Right cardiac atrium (tissue), 5 donors: ENCODE measurements at places on chromosomes 16 and 17. TPM values are rescaled to one million over a fixed set of nuclear protein-coding genes. Genes with fewer than 3 reads are reported as not detected.

DNA sequence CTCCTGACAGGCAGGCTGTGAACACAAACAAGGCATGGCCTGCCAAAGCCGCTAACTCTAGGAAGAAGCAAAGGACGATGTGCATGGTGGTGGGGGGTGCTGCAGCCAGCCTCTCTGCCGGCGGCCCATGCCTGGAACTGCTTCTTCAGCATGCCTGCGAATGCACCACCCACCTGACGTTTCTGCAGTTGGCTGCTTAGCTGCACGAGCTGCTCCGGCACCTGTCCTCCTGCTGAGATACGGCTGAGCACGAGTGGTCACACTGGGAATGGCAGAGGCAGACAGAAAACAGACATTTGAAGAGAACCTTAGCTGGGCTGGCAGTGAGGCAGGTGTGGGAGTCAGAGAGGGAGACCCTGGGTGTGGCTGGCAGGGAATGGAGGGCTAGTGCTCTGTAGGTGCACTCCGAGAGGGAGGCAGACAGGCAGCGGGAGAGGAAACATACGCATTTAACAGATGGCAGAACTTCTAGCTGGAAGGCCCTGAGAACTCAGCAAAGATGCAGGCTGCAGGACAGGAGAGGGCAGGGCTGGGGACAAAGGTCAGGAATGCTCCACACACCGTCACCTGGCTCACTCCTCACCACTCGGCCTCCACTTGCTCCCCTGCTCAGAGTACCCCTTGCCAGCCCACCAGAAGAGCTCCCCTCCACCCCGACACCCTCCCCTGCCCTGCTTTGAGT, 5.2 kb downstream of the FLCN start:
- no peak for DNase-seq

- no peak for DNase-seq
Observed at GRCh38 chr16:79328402-79329165, 272.0 kb downstream of the MAF start.

- no peak for DNase-seq
Observed at GRCh38 chr17:74738051-74738996, 1.3 kb downstream of the RAB37 start.

The TMEM114 gene
- total RNA-seq: not detected

DNA sequence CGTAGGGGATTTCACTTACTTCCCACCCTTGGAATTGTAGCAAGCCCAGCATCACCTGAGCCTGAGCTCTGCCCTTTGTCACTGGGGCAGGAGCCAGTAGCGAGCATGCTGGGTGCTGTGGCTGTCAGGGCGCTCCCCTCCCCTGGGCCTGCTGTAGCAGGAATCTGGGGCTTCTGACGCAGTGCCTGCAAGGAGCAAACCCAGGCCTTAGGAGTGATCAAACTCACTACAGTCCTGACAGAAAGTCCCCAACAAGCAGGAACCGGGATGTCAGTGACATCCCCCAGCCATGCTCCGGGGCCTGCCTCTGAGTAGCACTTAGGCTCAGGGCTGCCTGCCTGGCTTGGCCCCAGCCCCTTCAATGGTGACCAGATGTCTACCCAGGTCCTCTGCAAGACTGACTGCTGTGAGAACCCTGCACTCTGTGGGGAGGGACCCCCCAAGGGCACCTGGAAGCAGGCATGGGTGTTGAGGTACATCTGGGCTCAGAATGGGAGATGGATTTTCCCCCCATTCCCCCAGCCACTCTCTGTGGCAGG, 23.5 kb downstream of the PLD6 start:
- no peak for DNase-seq

- no peak for DNase-seq
Observed at GRCh38 chr16:1915732-1916639, 2.2 kb downstream of the HS3ST6 start.

- DNase-seq: no peak
Observed at GRCh38 chr17:42617956-42618431, 8.5 kb downstream of the TUBG1 start.

DNA sequence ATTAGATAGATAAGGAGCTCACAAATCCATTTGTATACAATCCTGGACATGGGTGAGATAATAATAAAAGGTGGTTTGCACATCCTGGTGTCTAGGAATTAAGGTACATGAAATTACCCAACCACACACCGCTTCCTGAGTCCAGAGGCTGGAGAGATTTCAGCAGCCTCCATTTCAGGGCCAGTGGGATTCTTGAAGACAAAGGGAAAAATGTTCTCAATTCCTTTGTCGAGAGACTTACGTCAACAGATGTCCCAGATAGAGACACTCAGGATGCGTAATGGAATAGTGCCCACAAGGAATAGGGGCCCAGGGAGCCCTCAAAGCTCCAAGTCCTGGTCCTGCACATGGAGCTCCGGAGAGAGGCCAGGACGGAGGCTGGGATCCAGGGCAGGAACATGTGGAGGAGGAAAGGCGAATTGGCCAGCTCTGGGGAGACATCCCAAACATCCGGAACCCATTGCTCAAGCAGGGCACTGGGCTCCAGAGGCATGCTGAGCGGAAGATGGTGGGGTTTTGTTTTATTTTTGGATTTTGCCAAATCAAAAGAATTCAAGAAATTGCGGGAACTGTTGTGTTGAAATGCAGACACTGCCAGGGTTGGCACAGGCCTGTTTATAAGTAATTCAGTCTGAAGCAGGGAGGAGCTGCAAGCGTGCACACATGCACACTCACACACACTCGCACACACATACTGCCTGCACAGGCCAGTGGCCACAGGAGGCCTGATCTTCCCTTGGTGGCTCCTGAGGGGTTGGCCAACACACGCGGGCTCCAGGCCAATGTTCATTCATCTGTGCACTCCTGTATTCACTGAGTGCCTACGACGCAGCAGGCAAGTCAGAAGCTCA, 97.2 kb downstream of the NOG start:
- DNase-seq: no peak

DNA sequence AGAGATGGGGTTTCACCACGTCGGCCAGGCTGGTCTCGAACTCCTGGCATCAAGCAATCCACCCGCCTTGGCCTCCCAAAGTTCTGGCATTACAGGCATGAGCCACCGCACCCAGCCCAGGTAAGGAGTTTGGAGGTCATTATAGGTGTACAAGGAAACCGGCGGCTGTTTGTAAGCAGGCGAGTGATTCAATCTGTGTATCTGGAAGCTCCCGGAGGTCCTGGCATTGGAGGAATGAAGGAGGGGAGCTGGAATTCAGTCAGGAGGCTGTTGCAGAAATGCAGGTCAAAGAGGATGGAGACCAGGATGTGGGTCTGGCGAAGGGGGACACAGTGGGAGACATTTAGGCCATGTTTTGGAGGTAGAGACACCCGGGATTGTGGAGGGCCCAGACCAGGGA, 18.8 kb downstream of the CDC42EP4 start:
- DNase-seq: peak; percentile 23

- no peak for DNase-seq
Observed at GRCh38 chr16:1887711-1888354, 15.9 kb upstream of the MEIOB start.

- DNase-seq: no peak
Observed at GRCh38 chr16:77993111-77993985, 29.0 kb upstream of the CLEC3A start.

The ZNHIT3 gene
- total RNA-seq: 23.5 TPM

GRCh38 chr17:78432226-78433012, 54.0 kb downstream of the PGS1 start:
- peak; percentile 51 for DNase-seq

GRCh38 chr17:49748791-49749190, 15.1 kb downstream of the FAM117A start:
- no peak for DNase-seq

- DNase-seq: no peak
Observed at GRCh38 chr17:8046929-8047768, 8.3 kb downstream of the ALOX15B start.

The LRRC46 gene
- 0.43 TPM for total RNA-seq

DNA sequence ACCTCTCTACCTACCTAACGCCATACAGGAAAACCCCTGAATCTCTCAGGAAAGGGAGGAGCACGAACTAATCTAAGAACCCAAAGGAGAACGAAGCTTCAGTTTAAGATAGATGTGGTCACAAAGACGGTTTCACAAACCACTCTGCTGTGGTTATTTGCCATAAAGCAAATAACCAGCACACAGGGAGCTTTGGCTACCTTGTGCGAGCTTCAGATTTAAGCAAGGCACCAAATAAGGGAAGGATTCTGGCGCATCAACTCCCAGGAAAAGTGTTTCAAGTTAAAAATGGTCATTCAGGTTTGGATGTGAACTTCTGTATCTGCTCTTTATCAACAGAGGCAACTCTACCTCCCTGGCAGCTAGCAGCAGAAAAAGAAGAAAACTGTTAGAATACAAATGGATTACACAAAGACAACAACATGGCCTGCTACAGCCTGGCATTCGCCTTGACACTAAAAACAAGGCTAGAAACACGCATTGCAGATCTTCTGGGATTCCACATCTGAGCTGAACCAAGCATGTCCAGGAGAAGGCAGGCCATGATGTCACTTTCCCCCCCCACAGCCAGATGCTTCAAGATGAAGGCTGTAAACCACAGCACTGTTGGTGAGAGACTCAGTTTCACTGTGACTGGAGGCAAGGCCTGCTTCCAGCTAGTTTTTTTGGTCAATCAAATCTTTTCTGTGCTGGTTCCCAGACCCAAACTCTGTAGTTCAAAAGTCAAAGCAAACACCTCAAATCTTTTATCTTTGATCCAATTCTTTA, 43.6 kb downstream of the SMG6 start:
- DNase-seq: no peak

DNA sequence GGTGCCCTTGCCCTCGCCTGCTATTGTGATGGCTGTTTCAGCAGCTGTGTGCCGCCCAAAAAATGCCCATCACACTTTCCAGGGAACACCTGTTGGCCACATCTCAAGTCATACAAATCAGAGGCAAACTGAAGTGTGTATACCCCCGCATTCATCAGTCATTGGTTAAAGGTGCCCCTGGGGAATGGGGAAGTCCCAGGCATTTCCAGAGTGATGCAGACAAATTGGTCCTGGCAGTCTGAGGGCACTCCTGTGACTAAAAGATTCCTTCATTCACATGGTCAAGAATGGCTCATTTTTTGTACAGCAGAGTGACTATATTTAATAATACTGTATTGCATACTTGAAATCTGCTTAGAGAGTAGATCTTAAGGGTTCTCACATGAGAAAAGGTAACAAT, 102.9 kb upstream of the TMEM97 start:
- DNase-seq: no peak

The KRT23 gene
- total RNA-seq: not detected

The KRT13 gene
- total RNA-seq: not detected

The ALDOA gene
- 3,399 TPM for total RNA-seq

GRCh38 chr17:50364715-50365114, 8.3 kb downstream of the MRPL27 start:
- DNase-seq: no peak

- no peak for DNase-seq
Observed at GRCh38 chr16:51049678-51050376, 101.2 kb downstream of the SALL1 start.

The GABARAP gene
- total RNA-seq: 522 TPM

DNA sequence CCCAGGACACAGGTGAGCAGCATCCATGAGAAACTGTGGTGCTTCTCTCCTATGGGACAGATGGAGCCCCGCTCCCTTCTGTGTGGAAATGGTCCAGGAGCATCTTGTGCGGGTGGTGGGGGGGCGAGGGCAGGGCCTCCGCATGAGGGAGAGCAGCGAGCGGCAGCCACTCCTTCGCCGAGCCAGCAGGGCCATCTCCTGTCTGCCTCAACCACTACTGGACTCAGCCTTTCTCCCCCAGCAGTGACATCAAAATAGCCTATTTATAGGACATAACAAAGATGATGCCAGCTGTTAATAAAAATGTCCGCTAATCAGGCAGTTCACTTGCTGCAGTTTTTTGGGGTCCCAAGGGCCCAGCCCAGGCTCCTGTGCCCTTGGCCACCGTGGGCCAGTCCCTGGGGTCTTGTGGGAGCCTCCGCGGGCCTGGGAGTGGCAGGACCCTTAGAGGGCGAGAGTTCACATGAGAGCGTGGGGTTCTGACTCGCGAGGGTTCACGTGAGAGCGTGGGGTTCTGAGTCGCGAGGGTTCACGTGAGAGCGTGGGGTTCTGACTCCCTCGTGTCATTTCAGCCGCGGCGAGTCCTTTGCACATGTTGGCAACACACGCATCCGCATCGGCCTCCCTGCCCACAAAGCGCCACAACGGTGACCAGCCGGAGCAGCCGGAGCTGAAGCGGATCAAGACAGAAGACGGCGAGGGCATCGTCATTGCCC, 47.4 kb downstream of the WDR45B start:
- peak; percentile 38 for DNase-seq
